ENCODE measurements at places on chromosomes 7 and 10.
A peak's percentile ranks its signal among the peaks of the same experiment; 100 is the strongest.

- no peak for DNase-seq
Observed at GRCh38 chr10:77969114-77969513, 42.6 kb upstream of the DLG5 start.

DNA sequence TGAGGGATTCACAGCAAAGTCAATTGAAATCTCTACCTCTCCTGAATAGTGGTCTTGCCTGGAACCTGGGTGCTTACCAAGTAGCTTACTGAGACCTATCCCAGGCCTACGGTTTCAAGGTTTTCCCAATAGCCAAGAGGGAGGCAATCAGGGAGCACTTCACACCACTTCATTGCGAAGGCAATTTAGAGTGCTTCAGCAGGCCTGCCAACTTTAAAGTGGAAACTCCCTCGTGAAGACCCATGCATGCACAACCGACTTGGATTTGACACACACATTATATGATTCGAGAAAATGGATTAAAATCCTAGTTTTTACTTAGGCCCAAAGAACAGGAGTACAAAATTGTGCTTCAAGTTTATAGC is 51.5 kb upstream of the NOBOX start:
- DNase-seq, result no peak

GRCh38 chr10:60434418-60435046 is 44.9 kb upstream of the ANK3 start:
- DNase-seq, result peak; percentile 35

- no peak for DNase-seq
Observed at GRCh38 chr10:118808601-118809356, 54.0 kb upstream of the CACUL1 start.

DNA sequence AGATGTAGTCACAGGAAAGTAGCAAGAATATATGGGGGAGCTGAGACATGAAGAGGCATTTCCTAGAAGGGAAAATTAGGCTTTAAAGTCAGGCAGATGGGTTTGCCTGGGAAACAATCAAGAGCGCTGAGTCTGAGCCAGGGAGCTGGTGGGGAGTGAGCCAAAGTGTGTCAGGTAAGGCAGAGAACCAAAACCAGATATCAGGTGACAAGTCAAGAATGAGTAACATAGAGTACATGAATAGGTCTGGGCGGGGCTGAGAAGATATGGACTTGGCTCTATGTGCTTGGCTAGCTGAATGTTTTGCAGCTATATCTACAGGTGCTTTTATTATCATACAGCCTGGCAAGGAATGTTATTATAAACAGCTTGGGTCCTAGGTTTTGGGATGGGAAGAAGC is 49.3 kb downstream of the GPR141 start:
- no peak for DNase-seq

DNA sequence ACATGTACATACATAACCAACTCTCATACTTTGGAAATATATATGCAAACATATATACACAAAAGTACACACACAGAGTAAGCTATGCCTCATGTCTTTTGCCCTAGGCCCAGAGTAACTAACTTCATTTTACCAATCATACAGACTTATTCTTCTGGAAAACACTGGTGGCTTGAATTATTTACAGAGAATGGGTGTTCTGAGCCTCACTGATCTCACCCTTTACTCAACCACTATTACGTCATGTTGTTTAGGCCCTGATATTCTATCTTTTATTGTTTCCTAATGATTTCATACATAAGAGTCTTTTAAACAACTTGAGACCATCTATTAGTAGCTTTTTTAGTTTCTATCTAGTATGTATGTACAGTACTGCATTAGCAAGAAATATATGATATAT is 43.0 kb downstream of the ANK3 start:
- DNase-seq, result no peak

GRCh38 chr10:26706206-26706605 is 8.7 kb downstream of the PDSS1 start:
- DNase-seq, result no peak

- DNase-seq, result no peak
Observed at GRCh38 chr7:20188567-20188966, 28.6 kb downstream of the MACC1 start.

- DNase-seq, result no peak
Observed at GRCh38 chr7:87111877-87112276, 40.4 kb upstream of the DMTF1 start.

DNA sequence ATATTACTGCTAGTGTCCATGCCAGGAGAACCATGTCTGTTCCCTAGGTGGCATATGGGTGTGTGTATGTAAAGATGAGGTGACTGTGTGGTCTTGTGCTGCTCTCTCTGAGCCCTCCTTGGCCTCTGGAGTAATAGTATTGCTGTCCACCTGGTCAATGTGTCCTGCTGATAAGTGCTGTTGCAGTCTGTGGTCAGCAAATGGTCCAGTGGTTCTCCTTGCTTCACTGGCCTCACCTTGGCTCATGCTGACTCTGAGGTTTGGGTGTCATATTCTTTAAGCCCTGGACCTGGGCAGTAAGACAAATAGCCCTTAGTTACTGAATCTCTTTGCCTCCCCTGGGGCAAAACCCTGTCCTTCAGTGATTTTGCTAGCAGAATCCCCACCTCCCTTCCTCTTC is 56.8 kb downstream of the TPST1 start:
- no peak for DNase-seq

DNA sequence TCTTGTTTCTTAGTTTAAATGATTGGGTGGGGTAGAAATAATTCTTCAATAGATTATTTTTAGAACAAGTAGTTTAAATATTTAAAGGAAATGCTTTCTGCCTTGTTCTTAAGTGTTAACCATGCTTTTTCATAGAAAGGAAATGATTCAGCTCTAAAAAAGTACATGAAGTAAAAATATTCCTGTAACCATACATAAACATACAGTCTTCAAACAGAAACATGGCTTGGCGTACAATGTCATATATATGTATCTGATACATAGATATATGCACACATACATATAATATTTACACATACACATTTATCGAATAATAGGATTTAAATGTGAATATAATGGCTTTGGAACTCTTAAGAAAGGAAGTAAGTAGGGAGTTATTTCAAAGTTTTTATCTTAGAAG is 84.4 kb downstream of the RUNDC3B start:
- DNase-seq, result no peak

- no peak for DNase-seq
Observed at GRCh38 chr10:22684699-22685098, 29.7 kb downstream of the PIP4K2A start.

DNA sequence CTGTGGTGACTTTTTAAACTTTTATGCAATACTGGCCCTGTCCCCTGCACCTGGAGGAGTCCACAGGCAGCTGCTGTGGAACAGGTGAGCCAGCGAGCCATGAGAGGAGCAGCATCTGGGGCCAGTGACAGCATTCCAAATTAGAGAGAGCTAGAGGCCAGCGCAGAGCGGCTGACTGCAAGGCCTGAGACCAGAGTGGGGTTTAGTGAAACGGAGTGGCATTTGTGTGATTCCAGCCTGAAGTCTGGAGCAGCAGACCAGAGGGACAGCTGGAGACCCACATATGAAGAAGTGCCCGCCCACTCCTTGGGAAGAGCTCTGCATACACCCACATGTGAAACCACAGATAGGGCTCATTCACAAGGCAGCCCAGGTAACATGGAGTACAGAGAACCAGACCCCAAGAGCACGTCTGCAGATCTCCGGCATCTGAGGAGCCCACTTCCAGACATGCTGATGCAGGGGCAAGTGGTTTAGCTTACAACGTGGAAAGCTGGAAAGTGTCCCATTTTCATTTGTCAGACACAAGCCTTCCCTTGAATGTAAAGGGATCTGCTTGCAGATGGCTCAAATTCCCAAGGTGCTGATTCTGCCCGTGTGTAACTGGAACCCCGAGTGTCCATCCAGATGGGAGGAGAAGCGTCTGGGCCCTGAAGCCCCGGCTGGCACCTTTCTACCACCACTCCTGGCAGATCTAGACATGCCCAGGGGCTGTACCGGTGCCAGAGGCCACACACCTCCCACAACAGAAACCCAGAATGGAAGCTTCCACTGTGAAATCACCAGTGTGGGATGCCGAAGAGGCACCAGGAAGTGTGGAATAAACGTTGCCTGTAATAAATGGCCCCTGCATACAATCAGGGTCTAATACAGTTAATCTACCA is 256.0 kb upstream of the TCERG1L start:
- no peak for DNase-seq

DNA sequence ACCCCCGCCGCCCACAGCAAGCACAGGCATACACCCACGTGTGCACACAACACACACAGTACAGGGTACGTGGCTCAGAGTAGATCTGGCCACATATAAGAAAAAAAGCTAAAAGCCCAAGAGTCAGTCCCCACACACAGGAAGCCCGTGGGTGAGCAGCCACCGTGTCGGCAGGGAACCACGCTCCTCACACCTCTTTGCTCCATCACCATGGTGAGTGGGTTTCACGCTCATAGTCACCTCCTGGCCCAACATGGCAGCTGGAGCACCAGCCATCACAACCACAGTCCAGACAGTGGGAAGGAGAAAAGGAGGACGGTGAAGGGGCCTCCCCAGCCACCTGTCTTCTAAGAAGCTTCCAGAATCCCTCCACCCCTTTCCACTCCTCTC is 76.0 kb upstream of the PDGFA start:
- no peak for DNase-seq

DNA sequence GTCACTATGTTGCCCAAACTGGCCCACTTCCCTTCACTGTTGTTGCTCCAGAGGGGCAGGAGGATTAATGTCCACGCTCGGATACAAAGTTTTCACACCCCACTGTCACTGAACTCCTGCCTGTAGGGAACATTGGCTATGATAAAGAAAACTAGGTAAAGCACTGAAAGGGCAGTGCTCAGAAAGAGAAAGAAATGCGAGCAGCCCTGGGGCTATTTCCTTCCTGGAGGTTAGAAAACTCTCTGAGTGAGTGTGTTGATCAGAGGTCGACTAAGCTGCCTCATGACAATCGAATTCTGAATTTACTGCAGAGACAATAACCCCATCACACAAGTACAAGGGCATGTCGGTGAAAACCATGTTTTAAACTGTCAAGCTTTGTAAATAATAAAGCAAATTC is 227.2 kb upstream of the PITRM1 start:
- DNase-seq, result no peak

- DNase-seq, result no peak
Observed at GRCh38 chr10:30463944-30464451, 30.0 kb downstream of the MAP3K8 start.

- DNase-seq, result no peak
Observed at GRCh38 chr7:106485031-106485551, 175.9 kb downstream of the CCDC71L start.

DNA sequence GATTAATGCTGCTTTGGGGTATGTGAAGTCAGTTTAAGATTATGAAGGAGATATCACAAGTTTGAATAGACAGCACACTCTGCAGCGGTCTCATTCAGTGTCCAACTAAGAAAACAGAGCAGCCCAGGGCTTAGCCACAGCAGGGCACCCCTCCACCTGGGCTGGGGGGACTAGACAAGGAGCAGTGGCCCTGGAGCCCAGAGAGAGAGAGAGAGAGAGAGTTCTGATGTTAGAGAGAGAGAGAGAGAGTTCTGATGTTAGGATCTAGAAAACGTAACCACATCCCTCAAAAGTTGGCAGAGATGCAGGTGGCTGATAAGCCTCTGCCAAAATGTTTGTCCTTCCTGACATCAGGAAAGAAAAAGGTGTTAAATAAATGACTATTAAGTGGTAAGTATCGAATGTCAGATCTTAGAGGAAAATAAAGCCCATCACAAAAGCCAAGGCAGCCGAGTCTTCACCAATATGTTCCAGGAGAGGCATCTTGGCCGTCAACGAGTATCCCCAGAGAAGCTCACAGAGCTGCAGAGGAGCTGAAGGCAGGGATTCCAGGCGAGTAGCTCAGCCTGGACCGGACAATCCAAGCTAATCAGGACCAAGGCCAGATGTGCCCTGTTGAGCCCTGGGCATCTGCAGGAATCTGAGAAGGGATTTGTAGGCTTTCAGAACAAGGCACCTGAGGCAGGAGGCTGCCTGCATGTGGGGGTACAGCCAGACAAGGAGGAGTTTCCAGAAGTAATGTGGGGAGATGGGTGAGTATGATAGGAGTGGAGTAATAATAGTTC is 150.1 kb upstream of the TCF7L2 start:
- DNase-seq, result no peak

- DNase-seq, result no peak
Observed at GRCh38 chr10:65325913-65326312, 1599.9 kb upstream of the LRRTM3 start.

- no peak for DNase-seq
Observed at GRCh38 chr10:22022257-22023032, 18.9 kb upstream of the DNAJC1 start.

GRCh38 chr7:154530136-154530535 is 472.8 kb downstream of the PAXIP1 start:
- DNase-seq, result no peak

- no peak for DNase-seq
Observed at GRCh38 chr7:107958764-107959526, 44.0 kb downstream of the LAMB1 start.

GRCh38 chr10:124403548-124403947 is 15.2 kb downstream of the OAT start:
- no peak for DNase-seq

DNA sequence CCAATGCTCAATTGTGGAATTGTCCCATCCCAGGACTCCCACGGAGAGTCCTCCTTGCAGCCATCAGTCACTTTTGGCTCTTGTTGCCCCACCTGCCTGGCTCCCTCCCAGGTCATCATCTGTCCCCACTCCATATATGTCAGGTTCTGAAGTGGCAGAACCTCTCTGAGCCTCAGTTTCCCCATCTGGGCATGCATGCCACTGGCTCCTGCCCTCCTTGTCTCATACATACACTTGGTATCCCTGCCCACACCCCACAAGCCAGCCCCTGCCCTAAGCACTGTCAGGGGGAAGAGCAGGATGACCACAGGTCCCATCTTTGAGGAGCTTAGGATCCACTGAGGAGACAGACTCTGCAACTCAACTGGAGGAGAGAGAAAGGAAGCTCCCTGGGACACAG is 156.9 kb downstream of the GRID1 start:
- no peak for DNase-seq

DNA sequence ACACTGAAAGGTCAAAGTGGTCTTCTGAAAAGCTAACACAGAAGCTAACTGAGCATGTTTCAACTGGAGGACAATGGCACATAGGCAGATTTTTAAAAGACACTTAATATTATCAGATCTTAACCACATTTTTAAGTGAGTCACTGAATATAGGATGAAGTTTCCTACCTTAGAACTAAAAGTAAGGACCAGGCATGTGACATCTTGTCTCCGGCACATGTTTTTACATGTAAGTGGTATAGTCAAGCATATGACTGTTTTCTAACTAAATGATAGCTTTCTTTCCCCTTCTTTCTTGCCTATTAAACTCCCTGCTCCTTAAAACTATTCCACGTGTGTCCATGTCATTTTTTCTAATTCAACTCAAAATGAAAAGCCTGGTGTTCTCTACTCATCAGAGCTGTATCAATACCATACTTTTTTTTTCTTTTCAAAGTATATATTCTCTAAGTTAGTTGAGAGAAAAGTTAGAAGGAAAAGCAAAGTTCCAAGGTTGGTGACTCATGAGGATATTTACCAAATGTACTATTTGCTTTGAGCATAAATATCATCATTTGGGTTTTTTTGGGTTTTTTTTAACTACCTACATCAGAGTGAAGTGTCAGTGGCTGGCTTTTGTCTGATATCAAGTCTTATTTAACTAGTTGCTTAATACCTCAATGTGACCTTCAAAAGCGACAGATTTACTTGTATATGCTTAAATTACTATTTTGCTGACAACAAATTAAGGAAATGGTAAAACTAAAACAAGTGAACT is 127.5 kb downstream of the CRPPA start:
- peak; percentile 79 for DNase-seq

- DNase-seq, result no peak
Observed at GRCh38 chr7:66267249-66267648, 62.1 kb downstream of the TPST1 start.
